Daoy (cell line): ENCODE measurements at places on chromosomes 7 and 10. TPM values are rescaled to one million over a fixed set of nuclear protein-coding genes. Genes with fewer than 3 reads are reported as not detected.

DNA sequence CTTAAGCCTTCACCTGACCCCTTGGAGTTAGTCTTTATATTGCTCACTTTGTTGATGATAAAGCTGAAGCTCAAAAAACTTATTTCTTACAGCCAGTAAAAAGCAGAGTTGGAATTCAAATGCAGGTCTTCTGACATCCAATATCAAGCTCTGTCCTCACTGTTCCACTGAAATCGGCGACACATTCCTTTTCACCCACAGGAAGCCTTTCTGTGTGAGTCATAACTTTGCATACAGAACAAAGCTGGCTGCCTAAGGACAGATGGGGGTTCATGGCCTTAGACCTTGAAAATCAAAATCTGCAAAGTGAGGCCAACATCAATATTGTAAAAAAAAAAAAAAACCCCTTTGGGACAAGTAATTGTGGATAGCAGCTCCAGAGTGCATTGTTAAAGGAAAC lies 21.8 kb upstream of the AKR1B1 start:
- peak; percentile 83 for DNase-seq

- DNase-seq: no peak
Observed at GRCh38 chr10:35460852-35461460, 124.6 kb downstream of the CCNY start.

DNA sequence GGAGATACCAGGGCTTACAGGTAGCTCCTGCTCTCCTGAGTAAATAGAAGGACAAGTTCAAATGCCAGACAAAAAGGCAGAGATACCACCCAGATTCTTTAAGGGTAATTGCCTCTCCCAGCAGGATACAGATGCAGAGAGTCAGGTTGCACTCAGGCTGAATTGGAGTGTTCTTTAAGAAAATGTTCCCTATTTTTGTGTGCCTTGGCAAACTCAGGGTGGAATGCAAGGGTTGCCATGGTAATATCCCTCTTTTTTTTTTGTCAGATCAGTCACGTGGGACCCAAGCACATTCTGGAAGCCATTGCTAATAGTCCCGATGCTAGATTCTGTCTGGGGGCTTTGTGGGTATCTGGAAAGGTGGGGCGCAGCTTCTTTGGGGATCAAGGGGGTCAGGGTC lies 628.0 kb downstream of the CALN1 start:
- DNase-seq: no peak

DNA sequence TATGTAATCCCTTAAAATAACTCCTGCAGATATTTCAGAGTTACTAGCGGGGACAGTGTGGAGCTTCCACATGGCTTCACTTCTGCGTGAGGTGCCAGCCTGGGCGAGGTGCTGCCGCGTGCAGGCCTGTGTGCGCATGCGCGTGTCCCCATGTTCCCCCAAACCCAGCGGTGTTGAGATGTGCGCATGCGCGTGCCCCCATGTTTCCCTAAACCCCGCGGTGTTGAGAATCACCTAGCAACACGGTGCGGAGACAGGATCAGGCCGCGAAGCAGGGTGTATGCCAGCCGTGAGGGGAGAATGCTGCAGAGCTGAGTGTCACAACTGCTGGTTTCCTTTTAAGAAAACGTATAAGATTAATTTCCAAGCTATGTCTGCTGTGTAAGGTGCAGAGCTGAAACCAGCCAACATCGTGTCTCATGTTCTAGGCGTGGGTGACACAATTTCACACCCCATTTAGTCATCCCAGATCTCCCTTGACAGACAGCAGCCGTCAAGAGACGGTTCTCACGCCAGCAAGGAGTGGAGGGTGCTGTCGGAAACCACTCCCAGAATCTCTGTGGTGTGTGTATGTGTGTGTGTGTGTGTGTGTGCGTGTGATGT lies 71.9 kb upstream of the ADARB2 start:
- DNase-seq: peak; percentile 89

DNA sequence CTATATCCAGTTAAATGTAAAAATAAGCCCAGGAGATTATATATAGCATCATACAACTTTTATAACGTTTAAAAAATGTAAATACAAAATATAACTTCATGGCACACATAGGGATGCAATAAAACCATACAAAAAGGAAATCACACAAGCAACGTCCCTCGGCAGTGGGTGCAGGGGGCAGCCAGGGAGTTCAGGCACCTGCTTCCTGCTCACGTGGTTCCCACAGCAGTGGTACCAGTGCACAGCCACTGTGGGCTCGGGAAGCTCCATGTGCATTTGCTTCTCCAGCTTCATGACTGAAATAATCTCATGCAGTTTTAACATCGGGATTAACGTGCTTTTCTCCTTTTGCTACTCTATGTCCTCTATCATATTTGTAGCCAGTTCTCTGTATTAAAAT lies 255.5 kb upstream of the CXCL12 start:
- DNase-seq: no peak

DNA sequence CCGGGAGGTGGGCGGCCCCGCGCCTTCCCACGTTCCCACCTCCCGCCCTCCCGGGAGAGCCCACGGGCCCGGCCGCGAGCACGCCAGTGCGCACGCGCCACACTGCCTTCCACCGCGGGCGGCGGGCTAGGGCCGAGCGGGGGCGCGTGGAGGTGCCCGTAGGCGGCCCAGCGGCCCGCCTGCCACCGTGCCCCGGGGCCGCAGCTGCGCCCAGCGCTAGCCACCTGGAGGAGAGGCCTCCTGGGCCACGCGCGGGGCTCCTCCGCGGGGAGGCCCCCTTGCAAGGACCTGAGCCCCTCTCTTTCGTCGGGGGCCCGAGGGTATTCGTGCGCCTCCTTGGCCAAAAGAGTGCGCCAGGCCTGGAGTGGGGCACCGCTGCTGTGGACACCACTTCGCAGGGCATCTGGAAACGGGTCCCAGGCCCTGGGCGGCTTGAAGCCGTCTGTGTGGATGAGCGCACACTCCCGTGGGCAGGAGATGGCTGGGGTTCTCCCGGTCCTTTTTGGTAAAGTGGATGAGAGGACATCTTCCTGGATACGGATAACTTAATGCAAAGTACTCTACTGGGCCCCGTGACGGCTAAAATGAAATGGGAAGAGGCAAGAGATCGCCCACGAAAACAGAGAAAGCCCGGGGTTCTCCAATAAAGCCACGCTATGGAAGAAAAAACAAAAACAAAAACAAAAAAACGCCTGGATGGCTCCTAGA lies 9.0 kb upstream of the EBF3 start:
- no peak for DNase-seq

GRCh38 chr10:51894771-51895578 lies 195.6 kb upstream of the CSTF2T start:
- no peak for DNase-seq

Gene PNLIP
- not detected in 2 replicates for total RNA-seq
